Activated CD4-positive, alpha-beta T cell treated with anti-CD3 and anti-CD28 coated beads for 4 hours (primary cell): ENCODE measurements at places on chromosomes 3 and 15.
A peak's percentile ranks its signal among the peaks of the same experiment; 100 is the strongest.

DNA sequence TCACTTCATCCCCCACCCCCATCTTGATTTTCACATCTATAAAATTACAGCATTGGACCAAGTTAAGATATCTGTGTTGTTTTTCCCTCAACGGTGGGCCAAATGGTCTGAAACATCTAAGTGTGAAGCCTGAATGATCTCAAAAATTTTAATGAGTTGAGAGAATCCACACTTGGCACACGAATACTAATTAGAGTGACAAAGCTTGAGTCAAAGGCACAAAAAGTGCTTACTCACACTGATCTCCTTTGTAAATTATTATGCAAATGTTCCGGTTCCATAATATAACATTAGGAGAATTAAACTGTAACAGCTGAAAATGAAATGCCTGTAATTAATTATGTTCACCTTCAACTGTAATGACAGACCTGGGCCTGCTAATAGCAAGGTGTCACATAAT, 33.6 kb downstream of the GPR176 start:
- DNase-seq: no peak

GRCh38 chr3:149638228-149639092, 19.4 kb downstream of the WWTR1 start:
- no peak for DNase-seq

DNA sequence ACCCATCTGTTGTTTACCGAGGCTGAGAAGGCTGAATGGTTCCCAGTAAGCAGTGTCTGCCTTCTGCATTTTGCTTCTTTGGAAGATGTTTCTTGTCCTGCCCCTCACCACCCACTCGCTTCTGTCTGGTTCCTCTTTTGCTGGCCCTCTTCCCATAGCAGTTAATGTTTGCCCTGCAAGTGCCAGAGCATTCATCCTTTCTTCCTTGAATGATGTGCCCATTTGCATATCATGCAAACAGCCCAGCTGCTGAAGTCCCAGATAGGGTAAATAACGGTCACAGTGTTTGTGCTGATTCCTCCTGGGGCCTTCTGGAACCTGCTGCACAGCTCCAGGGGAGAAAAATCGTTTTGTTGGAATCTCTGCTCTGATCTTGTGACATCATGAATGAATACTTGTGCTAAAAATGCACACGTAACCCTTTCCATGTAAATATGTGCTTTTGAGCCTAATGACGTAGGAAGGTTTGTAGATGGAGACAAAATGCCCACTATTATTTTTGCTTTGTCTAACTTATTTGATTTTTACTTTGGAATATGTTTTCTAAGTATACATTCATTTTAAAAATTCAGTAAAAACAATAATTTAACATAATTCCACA, 381.0 kb downstream of the SOX2 start:
- no peak for DNase-seq

DNA sequence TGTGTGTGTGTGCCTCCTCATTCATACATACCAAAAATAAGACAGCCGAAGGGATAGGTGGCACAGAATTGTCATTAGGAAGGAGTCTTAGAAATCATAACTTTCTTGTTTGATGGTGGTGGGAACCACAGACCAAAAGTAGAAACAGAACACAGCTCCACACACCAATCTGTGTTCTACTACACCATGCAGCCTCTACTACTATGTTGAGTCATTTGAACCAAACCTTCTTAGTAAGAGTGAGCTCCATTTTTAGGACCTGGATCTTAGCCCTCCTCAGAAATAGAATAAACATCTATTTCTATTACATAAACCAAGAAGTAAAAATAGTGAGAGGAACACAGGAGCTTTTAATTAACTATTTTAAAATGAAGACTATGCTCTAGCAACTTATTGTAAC, 27.9 kb upstream of the PLCH1 start:
- no peak for DNase-seq

- no peak for DNase-seq
Measured at GRCh38 chr3:133835961-133836360, 30.3 kb downstream of the SRPRB start.

GRCh38 chr3:37742574-37743212, 119.0 kb upstream of the CTDSPL start:
- DNase-seq: no peak

- no peak for DNase-seq
Measured at GRCh38 chr15:25056484-25057425, 102.0 kb downstream of the SNRPN start.

- no peak for DNase-seq
Measured at GRCh38 chr15:81043935-81044575, 43.3 kb downstream of the TLNRD1 start.

DNA sequence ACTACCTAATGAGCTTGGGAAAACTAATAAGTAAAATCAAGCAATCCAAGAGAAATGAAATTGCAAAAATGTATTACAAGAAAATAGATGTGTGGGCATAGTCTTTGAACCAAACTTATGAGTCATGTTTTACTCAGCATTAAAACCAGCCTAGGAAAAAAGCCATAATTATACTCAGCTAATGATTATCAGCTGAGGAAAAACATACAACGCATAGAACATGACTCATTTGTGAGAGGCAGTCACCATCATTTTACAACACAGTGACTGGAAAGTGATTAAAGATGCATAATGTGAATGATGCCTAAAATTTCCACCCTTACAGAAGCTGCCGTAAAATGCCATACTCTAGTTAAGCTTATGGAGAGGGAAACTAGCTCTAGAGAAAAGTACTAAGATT, 238.0 kb upstream of the EOMES start:
- no peak for DNase-seq

GRCh38 chr15:52295421-52296001, at the start of gene MYO5C:
Gene MYO5C, minus strand, starts transcription at chr15:52295804. Its CDS starts 168 bp downstream, at chr15:52295636.
- DNase-seq: no peak

- no peak for DNase-seq
Measured at GRCh38 chr3:171846597-171846996, 3.4 kb downstream of the TMEM212 start.

DNA sequence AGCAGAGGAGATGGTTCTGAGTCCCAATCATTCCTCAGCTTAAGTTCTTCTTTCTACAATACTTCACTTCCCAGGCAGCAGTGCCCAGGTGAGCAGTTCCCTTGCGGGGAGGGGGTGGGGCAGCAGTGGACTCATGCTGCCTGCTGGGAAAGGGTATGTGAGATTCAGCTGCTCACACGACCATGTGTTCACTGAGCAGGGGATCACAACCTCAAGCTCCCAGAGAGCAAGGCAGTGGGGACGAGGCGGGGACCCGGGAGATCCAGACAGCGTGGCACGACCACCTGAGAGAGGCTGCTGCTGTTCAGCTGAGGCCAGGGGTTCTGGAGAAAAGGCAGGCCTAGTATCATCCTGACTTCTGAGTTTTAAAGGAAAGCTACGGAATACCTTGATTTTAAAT, 166.6 kb downstream of the XXYLT1 start:
- no peak for DNase-seq

- DNase-seq: no peak
Measured at GRCh38 chr3:53503195-53503594, 8.8 kb downstream of the CACNA1D start.

DNA sequence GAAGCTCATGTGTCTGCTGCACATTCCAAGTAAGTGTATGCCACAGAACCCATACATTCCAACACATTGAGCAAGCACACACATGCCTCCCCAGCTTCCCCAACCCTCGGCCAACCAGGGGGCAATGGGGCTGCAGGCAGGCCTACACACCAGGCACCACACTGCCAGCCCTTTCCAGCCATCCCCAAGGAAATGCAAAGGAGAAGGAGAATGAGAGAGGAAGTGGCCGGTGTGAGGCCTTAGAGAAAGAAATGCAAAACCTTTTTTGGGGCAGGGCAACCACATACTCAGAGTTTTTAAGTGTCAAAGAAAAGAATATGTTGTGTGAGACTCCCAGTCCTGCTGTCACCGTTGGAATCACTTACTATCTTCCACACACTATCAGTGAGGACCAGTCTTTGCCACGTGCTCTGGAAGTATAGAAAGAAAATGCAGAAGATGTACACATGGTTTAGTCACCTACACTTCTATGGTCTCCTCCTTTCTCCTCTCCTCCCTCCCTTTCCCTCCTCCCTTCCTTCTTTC, 11.1 kb downstream of the IGF2BP2 start:
- no peak for DNase-seq

DNA sequence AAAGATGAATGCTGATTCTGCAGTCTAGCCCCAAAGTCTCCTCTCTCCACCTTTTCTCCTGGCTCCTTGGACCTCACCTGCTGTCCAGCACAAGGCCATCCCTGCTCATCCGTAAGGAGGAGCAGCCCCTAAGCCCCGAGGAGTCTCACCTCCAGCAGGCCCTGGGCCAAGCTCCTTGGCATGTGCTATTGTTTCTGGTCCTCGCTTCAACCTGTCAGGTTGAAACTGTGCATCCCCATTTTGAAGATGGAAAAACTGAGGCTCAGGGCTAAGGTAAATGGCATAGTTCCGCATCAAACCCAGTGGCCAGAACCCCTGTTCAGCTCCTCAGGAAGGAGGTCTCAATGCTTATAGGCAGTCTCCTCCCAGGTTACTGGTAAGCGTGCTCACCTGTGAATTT, 26.1 kb downstream of the CHDH start:
- DNase-seq: no peak

- DNase-seq: no peak
Measured at GRCh38 chr3:14208977-14209394, 30.4 kb downstream of the LSM3 start.

- DNase-seq: peak; percentile 21
Measured at GRCh38 chr3:50525987-50526386, 22.6 kb upstream of the CACNA2D2 start.

DNA sequence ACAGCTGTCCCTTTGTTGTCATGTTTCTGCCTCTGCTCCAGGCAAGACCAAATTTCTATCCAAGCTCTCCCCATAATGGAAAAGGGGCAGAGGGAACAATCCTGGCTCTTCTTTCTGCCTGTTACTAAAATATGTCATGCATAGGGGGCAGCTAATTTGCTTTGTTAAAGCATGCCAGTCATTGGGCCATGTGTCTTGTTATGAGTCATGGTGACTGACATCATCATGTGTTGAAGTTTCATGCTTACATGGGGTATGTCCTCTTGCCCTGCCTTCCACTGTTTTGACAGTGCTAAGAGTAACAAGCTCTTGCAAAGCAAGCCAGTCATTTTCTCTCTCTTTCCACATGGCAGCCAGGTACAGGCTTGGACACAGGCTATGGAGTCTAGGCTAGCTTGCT, 268.9 kb downstream of the GABRB3 start:
- DNase-seq: no peak

GRCh38 chr3:69671082-69671952, 67.9 kb upstream of the MITF start:
- no peak for DNase-seq

GRCh38 chr3:189316296-189317019, 144.7 kb downstream of the TPRG1 start:
- no peak for DNase-seq

GRCh38 chr3:192106543-192106942, 620.8 kb downstream of the FGF12 start:
- no peak for DNase-seq

GRCh38 chr3:43540624-43541023, 81.2 kb downstream of the ANO10 start:
- no peak for DNase-seq

- DNase-seq: no peak
Measured at GRCh38 chr3:177618873-177619733, 421.8 kb upstream of the TBL1XR1 start.

- DNase-seq: no peak
Measured at GRCh38 chr3:116083683-116084082, 361.6 kb downstream of the LSAMP start.

DNA sequence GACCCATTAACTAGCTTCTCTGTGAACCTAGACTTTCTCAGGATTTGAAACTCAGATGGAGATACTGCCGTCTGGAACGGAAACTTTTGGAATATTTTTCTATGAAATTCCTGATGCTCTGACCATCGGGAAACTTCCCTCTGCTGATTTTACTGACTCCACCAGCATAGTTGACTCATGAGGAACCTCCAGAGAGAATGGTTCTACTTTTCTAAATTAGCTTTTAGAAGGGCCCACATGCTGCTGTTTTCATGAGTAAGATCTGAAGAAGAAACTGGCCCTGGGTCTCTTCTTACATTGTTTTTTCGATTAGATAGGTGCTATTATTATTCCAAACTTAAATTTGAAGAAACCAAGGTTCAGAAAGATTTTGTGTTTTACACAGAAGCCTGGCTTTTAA, 326.3 kb upstream of the NR2E3 start:
- DNase-seq: no peak

DNA sequence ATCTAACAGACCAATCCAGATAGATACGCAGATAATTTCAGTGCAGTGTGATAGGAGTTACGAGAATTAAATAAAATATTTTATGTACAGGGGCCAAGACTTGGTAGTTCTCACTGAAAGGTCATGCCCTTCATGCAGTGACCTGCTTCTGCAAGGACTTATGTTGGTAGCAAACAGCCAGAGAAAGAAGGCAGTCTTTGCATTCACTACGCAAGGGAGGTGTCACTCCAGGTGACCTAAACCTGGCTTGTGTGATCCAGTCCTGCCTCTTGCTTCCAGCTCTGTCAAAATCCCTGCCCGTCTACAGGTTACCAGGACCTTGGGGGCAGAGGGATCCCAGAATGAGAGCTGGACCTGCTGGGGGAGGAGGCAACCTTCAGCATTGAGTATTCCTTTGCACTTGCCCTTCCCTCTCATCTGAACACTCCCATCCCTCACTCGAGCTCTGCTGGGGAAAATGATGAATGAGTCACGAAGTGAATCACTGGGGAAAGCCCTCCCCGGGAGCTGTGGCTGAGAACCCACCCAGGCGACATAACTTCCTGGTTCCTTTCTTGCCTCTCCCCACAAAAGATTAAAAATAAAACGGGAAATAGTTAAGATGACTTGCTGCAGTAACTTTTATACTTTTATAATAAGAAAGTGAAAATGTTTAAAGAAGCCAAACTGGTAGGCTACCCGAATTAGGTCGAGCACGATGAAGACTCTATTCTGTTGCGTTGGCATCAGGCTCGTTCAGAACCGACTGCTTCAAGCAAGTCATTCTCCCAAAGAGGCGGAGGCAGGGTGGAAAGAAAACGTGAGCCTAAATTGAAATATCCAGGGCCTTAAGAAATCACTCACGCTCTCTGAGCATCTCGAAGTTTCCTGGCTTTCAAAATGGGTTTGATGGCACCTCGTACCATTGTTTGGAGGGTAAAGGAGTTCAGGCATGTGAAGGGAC, 216.1 kb downstream of the SLCO3A1 start:
- peak; percentile 62 for DNase-seq

DNA sequence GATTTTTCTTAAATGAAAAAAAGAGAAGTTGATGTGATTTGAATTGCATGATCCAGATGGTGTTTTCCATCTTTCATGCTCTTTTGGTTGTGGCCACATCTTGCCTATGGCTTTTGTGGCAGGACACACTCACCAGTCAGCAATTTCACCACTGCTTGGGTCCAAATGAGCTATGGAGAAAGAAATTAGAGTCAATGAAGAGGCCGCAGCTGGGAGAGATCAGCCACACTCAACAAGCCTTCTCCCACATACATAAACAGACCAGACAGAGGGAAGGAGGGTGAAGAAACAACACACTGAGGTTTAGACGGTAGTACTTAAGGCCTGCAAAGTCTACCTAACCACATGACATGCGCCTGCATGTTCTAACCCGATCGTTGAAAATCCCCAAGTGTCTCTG, 110.7 kb upstream of the CDIN1 start:
- DNase-seq: no peak

- DNase-seq: no peak
Measured at GRCh38 chr3:43217633-43218032, 68.7 kb upstream of the SNRK start.

- DNase-seq: no peak
Measured at GRCh38 chr3:26106228-26106627, 316.3 kb downstream of the OXSM start.
